NCI-H345 (cell line): ENCODE measurements at places on chromosomes 7 and 10.
A peak's percentile ranks its signal among the peaks of the same experiment; 100 is the strongest.

DNA sequence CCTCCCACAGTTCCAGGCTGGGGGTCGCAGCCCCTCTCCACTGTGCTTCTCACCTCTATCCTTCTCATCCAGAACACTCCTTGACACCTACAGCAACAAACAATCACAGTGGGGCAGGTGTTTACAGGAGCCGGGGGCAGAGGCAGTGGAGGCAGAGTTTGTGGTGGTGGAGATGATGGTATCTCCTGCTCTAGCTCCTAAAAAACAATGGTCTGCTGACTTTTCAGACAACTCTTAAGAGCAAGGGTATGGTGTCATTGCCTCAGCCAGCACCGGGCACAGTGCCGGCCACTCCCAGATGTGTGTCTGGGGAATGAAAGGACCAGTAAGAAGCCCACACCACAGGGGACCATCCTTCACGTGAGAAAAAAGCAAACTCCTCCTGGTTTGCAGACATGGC is 36.3 kb upstream of the ANTXRL start:
- no peak for DNase-seq

GRCh38 chr10:14736600-14737081 is 38.1 kb downstream of the FAM107B start:
- DNase-seq = no peak

DNA sequence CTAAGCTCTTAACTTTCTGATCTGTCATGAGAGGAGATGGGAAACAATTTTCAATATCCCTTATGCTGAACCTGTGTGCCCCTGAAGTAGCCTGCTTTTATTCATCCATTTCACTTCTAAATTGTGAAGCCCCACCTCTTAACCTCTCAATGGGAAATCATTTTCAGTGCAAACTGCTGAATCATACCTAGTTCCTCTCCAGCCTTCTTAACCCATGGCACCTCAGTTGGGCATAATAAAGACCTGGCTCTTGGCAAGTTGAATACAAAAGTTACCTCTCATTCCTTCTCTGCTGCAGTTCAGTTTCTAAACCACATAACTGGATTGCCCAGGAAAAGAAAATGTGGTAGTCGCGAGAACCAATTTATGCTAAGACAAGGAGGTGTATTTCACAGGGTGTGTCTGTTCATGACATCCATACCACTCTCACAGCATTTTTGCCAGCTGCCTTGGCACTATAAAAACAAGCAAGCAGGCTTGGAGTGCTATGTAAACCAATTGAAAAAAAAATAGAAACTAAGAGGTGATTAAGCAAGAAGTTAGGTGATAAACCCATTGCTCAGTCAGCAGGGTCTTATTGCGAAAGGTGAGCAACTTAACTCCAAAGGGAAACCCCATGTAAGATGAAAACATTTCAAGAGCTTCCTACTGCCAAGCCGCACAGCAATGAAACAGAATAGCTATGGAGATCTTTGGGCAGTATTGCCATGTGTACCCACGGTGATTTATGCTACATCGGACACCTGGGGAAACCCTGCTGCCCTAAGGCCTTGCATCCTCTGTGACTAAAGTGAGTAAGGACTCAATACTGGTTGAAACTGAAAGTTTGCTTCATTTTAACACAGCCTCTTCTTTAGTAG is 57.0 kb upstream of the DKK1 start:
- no peak for DNase-seq

DNA sequence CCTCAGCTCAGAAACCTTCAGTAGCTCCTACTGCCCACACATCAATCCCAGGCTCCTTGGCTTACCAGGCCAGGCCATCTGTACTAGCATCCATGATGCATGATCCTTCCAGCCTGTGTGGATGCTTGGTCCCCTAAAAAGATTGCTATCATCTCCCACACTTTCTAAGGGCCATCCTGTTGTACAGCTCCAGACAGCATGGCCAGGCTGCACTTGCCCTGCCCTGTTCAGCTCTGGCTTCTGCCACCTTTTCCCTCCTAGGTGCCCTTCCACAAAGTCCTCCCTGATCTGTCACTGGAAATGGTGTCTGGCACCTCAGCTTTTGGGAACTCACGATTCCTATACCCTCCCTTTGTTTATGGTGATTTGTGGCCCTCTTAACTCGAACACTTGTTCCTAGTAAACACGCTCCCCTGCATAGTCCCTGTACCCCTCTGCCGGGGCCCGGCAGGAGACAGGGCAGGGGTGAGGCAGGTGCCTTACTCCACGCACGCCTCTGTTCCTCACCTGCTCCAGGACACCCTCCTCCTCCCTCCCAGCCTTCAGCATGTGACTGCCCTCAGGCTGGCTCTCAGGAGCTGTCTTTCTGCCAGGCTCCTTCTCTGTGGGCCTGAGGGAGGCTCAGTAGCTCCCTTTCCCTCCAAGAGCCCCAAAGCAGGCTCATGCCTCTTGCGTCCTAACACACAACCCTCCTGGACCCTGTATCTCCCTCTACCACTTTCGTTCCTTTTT is 71.8 kb downstream of the CDH23 start:
- no peak for DNase-seq

DNA sequence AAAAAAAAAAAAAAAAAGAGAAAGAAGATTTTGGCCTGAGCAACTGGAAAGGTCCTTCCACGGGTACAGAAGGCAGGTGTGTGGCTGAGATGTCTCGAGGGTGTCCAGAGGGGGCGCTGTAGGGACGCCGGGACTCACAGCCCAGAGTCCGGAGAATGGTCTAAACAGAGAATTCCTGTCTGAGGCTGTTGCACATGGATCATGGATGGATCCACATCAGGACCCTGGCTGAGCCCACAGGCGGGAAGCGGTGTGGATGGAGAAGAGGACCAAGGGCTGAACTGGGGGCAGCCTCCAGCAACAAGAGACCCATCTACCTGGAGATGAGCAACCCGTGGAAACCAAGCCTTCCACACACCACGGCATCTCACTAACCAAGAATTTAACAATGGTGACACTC is 55.0 kb downstream of the PKD1L1 start:
- no peak for DNase-seq

- no peak for DNase-seq
Measured at GRCh38 chr10:108404155-108404554, 1239.6 kb upstream of the SORCS1 start.

- DNase-seq = no peak
Measured at GRCh38 chr10:33145451-33146188, 187.6 kb upstream of the ITGB1 start.

DNA sequence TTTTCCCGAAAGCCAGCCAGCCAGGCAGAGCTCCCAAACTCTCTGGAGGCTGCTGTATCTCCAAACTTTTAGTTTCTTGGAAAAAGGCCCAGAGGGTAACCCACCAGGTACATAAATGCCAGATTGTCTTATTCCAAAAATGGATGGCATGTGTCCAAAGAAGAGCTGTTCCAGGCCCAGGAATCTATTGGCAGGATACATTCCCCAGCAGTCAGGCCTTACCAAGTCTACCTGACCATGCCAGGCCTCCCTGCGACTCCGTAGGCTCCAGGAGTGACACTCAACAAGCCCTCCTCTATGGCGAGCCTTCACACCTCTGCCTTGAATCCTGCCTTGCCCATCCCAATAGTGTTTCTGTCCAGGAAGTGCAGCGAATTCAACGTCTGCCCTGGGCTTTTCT is 95.6 kb downstream of the GRB10 start:
- no peak for DNase-seq

DNA sequence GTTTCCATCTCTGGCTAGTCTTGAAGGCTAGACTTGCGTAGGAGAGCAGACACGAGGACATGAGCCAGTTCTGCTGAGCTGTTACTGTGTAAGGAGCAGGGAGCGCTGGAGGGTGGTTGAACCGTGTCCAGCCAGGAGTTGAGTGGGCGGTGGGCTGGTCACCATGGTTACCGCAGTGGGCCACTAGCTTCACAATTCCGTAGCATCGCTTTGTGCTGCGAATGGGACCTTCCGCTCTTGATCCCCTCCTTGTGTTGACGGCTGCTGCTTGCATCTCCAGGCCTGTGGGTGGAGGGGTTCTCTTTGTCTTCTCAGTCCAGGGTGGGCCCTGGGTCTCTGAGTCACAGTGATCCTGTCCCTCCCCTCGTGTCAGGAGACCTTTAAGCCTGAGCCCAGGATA is 49.4 kb upstream of the OCM start:
- DNase-seq = no peak

DNA sequence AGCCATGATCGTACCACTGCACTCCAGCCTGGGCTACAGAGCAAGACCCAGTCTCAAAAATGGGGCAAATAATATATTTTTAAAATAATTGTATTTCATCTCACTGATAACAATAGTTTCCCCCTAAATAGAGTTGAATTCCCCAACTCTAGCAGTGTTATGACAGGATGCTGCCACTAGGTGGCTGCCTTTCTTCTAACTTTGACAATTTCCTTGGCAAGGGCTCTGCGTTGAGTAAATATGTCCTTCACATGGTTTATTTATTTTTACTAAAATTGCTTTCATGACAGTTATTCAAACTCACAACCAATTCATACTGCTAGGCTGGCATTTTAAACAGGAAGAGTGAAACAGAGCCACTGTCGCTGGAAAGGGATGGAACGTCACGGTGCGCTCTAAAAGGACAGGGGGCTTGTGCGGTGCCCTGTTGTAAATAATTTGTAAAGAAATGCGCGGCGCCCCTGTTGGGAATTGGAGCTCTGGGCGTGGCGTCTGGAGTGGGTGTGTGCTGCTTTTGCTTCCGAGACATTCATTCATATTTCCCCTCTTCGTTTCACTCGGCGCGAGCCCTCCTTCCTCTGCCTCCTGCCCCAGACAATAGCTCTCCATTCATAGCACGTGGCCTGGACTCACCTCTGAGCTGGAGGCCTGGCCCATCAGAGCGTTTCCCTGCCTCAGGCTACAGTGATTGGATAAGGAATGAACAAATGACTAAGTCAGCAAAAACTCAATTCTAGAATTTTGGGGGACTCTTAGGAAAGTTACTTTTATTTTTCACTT is 20.5 kb upstream of the PITRM1 start:
- peak; percentile 46 for DNase-seq

DNA sequence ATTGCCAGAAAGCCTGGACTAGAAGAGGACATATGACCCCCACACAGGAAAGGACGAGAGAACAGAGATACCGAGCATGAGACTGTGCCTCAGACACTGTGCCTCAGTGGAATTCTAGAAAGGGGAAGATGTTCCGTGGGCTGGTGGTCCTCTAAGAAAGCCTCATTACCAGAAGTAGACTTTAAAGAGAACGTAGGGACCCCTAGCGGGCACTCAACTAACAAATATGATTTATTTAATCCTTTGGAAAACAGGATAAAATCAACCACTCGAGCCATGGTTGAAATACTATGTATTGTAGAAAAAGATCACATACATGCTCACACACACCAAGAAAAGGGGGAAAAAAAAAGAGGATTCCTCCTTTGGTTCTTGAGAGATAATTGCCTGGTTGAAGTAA is 701.2 kb upstream of the SORCS1 start:
- no peak for DNase-seq

DNA sequence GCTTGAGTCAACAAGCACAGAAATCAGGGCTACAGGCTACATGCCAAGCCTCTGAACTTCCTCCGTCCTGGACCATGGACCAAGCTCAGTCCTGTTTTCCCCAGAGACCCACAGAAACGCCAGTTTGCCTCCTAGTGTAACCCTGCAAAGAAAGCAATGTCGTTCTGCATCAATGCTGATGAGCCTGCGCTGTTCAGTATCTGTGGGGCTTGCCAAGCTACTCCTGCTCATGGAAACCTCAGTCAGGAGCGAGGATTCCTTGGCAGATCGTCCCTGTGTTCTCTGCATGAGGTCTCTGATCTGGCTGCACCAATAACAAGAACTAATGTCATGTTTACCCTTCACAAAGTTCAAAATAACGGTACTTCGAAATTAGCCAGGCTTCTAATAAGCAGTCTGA is 495.5 kb upstream of the C7orf33 start:
- peak; percentile 43 for DNase-seq

- DNase-seq = peak; percentile 86
Measured at GRCh38 chr7:120742372-120742771, 115.6 kb downstream of the TSPAN12 start.

- no peak for DNase-seq
Measured at GRCh38 chr10:33293076-33293475, 41.4 kb downstream of the NRP1 start.

GRCh38 chr10:22246680-22247391 is 29.0 kb upstream of the EBLN1 start:
- DNase-seq = no peak

- DNase-seq = no peak
Measured at GRCh38 chr7:130234078-130234477, 26.4 kb downstream of the SSMEM1 start.

DNA sequence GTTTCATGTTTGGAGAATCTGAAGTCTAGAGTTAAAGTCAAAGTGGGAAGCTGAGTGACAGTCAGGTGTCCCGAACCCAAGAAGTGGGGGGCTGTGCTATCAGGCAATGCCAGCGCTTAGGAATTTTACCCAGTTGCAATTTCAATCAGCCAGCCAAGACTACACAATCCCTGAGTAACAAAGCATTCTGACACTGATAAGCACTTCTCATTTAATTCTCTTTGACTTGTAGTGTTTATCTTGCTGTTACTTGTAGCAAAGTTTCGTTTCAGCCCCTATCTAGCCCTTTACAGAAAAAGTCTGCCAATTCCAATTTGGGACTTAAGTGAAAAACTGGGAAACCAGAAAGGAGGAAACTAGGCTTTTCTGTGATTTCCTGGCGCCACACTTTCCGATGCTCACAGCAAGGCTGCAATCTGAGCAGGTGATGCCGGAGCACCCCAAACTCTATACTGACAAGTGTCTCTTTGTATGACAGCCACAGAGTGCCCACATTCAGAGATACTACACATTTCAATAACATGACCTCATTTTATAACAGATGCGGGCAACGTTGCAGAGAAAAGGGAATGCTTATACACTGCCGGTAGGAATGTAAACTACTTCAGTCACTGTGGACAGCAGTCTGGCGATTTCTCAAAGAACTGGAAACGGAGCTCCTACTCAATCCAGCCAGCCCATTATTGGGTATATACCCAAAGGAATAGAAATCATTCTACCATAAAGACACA is 61.0 kb downstream of the ITIH5 start:
- no peak for DNase-seq

DNA sequence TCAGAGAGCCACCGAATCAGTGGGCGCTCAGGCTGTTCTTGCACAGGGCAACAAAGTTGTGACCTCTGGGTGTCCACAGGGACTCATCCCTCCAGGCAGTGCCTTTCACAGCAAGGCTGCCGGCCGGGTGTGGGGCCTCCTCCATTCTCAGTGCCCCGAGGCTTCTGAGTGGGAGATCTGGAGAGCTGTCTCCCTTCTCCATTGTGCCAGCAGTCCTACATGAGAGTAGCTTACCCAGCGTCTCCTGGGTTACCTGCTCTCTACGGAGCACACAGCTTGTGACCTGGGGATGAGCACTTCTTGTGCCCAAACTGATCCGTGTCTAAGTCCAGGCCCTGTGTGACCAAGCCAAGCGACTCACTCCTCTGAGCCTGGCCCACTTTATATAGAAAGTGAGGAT is 240.9 kb upstream of the GRB10 start:
- DNase-seq = no peak

GRCh38 chr7:155456738-155457543 is 988 bp upstream of the EN2 start:
- peak; percentile 56 for DNase-seq

- no peak for DNase-seq
Measured at GRCh38 chr7:121392277-121393004, 3.7 kb downstream of the FAM3C start.

GRCh38 chr7:142301299-142301698 is 43.4 kb upstream of the PRSS58 start:
- no peak for DNase-seq
